SJSA1 (cell line): ENCODE measurements at places on chromosomes 4 and X. TPM values are rescaled to one million over a fixed set of nuclear protein-coding genes. Genes with fewer than 3 reads are reported as not detected.

TECRL gene
- total RNA-seq = not detected in 2 replicates

SSX4 gene
- total RNA-seq = 0.11 TPM in 1 of 2 replicates, not detected in the other

TMSB15A gene
- total RNA-seq = 44.2 and 52.0 TPM in 2 replicates

GRCh38 chr4:140252141-140252741 is 98.3 kb upstream of the MAML3 start:
- DNase-seq = no peak

OTUD4 gene
- 7.8 and 9.0 TPM in 2 replicates for total RNA-seq
